ENCODE measurements at places on chromosomes 16 and 17. TPM values are rescaled to one million over a fixed set of nuclear protein-coding genes. Genes with fewer than 3 reads are reported as not detected.
A peak's percentile ranks its signal among the peaks of the same experiment; 100 is the strongest.

GRCh38 chr16:16021988-16022682 lies 72.7 kb downstream of the ABCC1 start:
- H3K4me3 ChIP-seq: no peak overlapping the region
- no peaks in the 10 kb centered on the region for H3K4me1 ChIP-seq
- peak; percentile 70 for DNase-seq
- no peaks in the 10 kb centered on the region for H3K27me3 ChIP-seq
- H3K27ac ChIP-seq: peak overlapping the region; percentile 37
- no peaks in the 10 kb centered on the region for H3K36me3 ChIP-seq

DNA sequence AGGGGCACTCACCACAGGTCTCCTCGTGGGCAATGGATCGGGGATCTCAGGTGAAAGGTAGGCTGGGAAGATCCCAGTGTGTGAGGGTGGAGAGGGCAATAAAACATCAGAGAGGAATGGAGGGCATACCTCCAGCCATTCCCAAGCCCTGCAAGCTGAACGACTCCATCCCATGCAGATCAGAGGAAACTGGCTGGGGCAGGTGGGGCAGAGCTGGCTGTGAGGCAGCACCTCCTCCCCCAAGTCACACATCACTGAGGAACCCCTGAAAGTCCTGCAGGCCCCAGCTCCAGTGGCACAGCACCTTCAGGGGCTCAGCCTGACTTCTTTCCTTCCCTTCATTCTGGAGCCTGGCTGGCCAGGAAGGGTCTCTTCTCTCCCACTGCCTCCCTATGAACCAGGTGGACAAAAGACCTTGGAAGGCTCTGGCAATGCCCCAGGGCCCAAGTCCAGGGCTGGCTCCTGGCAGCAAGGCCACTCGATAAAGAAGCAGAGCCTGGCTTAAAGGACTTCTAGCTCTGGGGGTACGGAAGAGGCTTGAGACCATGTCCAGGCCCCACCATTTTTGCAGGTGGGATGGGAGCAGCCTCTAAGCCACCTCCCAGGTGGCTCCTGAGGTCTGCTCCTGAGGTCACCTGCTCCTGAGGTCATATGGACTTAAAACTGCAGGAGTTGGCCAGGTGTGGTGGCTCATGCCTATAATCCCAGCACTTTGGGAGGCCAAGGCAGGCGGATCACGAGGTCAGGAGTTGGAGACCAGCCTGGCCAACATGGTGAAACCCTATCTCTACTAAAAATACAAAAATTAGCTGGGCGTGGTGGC lies 13.5 kb upstream of the TMEM208 start:
- DNase-seq: no peak
- H3K27me3 ChIP-seq: no peaks in the 10 kb centered on the region
- no peaks in the 10 kb centered on the region for H3K4me1 ChIP-seq
- no peak overlapping the region for H3K27ac ChIP-seq

- H3K27me3 ChIP-seq: no peaks in the 10 kb centered on the region
- H3K27ac ChIP-seq: no peak overlapping the region
- no peaks in the 10 kb centered on the region for H3K36me3 ChIP-seq
- no peak for DNase-seq
- no peaks in the 10 kb centered on the region for H3K4me1 ChIP-seq
These were observed 31.3 kb downstream of the CCDC42 start for GRCh38 chr17:8713315-8713714.

The C16orf95 gene
- 8.9 TPM for total RNA-seq

The RPRML gene
- not detected for total RNA-seq

The SLC2A4 gene
- total RNA-seq: 1.6 TPM

- H3K27ac ChIP-seq: no peak overlapping the region
- no peaks in the 10 kb centered on the region for H3K36me3 ChIP-seq
- H3K4me3 ChIP-seq: no peak overlapping the region
- no peak for DNase-seq
These were observed 154.4 kb upstream of the FOXF1 start for GRCh38 chr16:86355951-86356350.

- no peaks in the 10 kb centered on the region for H3K36me3 ChIP-seq
- no peak overlapping the region for H3K27ac ChIP-seq
- H3K4me1 ChIP-seq: no peaks in the 10 kb centered on the region
These were observed 83.4 kb downstream of the IRX5 start for GRCh38 chr16:55014022-55014421.

GRCh38 chr16:84746875-84747274 lies 47.1 kb downstream of the USP10 start:
- DNase-seq: no peak
- peaks cover 34% of the 10 kb centered on the region for H3K4me1 ChIP-seq
- H3K27ac ChIP-seq: no peak overlapping the region
- H3K4me3 ChIP-seq: no peak overlapping the region
- peaks cover 26% of the 10 kb centered on the region for H3K36me3 ChIP-seq

GRCh38 chr17:39627047-39627711 lies 427 bp downstream of the PPP1R1B start:
- no peak overlapping the region for H3K27ac ChIP-seq
- peaks cover 6% of the 10 kb centered on the region for H3K4me1 ChIP-seq

DNA sequence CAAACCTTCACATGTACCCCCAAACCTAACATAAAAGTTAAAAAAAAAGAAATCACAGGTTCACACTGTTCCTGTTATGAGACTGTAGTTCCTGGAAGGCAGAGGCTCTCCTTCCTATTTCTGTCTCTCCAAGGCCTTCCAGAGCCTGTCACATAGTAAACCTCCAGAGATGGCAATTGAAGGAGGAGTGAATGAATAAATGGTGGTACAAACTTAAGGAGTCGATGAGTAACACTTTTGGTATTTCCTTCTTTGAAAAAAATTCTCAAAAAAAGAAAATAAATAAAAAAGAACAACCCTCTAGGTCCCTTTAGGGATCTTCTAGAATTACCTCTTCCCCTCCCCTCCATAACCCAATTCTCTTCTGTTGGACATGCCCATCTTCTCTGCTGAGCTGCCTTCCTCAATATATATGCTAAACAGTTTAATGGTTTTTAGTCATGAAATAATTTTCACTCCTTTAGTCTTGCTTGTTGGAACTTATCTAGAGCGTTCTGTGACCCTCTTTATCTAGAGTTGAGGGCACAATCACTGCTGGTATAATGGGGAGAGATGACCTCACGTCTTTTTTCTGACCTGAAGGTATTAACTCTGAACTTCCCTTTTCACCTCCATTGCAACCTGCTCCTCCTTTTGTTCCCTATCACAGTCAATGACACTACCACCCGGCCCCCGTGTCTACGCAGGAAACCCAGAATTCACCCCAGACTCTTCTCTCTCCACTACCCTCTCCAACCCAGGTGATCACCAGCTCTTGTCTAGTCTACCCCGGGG lies 1.7 kb upstream of the TAF15 start:
- peaks cover 17% of the 10 kb centered on the region for H3K4me1 ChIP-seq
- H3K4me3 ChIP-seq: no peak overlapping the region
- H3K27me3 ChIP-seq: no peaks in the 10 kb centered on the region
- no peaks in the 10 kb centered on the region for H3K36me3 ChIP-seq
- H3K27ac ChIP-seq: peak overlapping the region; percentile 97

GRCh38 chr17:12709063-12709462 lies 43.4 kb downstream of the MYOCD start:
- no peak for DNase-seq
- no peaks in the 10 kb centered on the region for H3K4me1 ChIP-seq
- H3K36me3 ChIP-seq: no peaks in the 10 kb centered on the region
- no peak overlapping the region for H3K27ac ChIP-seq

The CACNG1 gene
- total RNA-seq: not detected

DNA sequence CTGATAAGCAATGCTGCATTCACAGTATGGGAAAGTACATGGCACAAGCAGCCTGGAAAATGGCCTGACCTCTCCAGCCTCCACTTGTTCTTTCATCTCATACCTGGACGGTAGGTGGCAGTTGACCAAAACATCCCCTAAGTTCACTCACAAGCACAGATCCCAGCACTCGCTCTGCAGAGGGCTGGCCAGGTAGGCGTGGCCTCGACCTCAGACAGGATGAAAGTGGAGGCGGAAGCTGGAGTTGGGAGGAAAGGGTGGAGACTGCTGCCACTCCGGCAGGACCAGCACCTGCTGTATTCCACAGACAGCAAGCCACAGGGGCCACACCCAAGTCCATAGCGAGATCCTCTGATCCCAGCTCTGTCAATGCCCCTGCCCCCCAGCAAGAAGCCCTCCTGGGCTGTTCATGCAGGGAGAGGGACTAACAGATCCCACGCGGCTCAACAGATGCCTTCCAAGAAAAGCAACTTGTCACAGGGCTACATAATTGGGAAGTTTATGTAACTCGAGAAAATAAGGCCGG lies 31.3 kb downstream of the ZCCHC14 start:
- peak; percentile 42 for DNase-seq
- H3K4me1 ChIP-seq: peaks cover 57% of the 10 kb centered on the region
- H3K4me3 ChIP-seq: no peak overlapping the region
- H3K27ac ChIP-seq: no peak overlapping the region
- no peaks in the 10 kb centered on the region for H3K27me3 ChIP-seq
- H3K36me3 ChIP-seq: peaks cover 13% of the 10 kb centered on the region

- no peaks in the 10 kb centered on the region for H3K36me3 ChIP-seq
- DNase-seq: peak; percentile 30
- H3K27ac ChIP-seq: no peak overlapping the region
- no peaks in the 10 kb centered on the region for H3K4me1 ChIP-seq
These were observed 12.8 kb downstream of the ITGAE start for GRCh38 chr17:3788200-3788599.

The SLC43A2 gene
- total RNA-seq: 0.06 TPM

The ADGRG3 gene
- total RNA-seq: not detected

The AOC3 gene
- total RNA-seq: 0.62 TPM

The CD79B gene
- 0.39 TPM for total RNA-seq

The MPV17L gene
- total RNA-seq: 6.3 TPM

DNA sequence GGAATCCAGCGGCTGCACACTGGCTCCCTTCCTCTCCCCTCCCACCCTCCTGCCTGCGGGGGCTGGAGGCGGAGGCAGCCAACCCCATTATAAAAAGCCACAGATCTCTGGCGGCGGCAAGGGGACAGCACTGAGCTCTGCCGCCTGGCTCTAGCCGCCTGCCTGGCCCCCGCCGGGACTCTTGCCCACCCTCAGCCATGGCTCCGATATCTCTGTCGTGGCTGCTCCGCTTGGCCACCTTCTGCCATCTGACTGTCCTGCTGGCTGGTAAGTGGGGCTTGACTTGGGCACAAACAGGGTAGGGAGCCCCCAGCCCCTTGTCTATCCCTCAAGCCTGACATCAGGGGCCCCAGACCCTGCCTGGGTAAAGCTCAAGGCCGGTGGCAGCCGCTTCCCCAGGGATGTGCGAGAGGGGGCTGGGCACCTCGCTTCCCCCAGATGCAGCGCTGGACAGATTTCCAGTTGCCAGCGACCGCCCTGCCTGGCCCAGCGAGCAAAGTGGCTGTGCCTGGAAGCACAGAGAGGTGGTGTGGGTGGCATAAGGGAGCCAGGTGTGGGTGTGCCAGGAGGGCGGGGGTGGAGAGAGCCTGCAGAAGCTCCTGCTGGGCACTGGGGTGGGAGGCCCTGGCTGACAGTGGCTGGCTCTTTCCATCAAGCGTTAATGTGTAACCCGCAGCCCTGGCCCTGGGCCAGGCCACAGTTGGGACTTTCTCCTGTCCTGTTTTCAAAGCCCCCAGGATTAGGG lies at the start of gene CX3CL1:
Gene CX3CL1, plus strand, starts transcription at position 119 of the 745 bp plus-strand sequence. Its CDS starts 79 bp downstream, at position 198.
- DNase-seq: peak; percentile 61
- H3K4me3 ChIP-seq: no peak within 1 kb of the TSS
- peaks cover 7% of the 10 kb centered on the region for H3K4me1 ChIP-seq
- no peak within 1 kb of the TSS for H3K27ac ChIP-seq
- H3K27me3 ChIP-seq: no peaks in the 10 kb centered on the region

The IKZF3 gene
- not detected for total RNA-seq

DNA sequence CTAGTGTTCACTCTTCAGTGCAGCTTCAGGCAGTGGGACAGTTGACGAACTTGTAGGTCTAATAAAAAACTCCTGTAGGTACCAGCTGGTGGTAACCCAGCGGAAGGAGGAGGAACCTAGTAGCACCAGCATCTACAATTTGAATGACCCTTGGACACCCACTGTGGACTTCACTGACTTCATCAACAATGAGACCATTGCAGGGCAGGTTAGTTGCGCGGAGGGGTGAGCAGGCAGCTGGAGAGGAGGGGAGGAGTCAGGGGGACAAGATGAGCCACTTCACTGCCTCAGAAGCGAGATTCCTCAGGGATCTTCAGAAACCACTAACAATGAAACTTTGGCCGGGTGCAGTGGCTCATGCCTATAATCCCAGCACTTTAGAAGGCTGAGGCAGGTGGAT lies 22.3 kb downstream of the AOC3 start:
- H3K36me3 ChIP-seq: no peaks in the 10 kb centered on the region
- no peak overlapping the region for H3K27ac ChIP-seq
- no peaks in the 10 kb centered on the region for H3K27me3 ChIP-seq
- no peak for DNase-seq
- H3K4me1 ChIP-seq: no peaks in the 10 kb centered on the region
- no peak overlapping the region for H3K4me3 ChIP-seq

DNA sequence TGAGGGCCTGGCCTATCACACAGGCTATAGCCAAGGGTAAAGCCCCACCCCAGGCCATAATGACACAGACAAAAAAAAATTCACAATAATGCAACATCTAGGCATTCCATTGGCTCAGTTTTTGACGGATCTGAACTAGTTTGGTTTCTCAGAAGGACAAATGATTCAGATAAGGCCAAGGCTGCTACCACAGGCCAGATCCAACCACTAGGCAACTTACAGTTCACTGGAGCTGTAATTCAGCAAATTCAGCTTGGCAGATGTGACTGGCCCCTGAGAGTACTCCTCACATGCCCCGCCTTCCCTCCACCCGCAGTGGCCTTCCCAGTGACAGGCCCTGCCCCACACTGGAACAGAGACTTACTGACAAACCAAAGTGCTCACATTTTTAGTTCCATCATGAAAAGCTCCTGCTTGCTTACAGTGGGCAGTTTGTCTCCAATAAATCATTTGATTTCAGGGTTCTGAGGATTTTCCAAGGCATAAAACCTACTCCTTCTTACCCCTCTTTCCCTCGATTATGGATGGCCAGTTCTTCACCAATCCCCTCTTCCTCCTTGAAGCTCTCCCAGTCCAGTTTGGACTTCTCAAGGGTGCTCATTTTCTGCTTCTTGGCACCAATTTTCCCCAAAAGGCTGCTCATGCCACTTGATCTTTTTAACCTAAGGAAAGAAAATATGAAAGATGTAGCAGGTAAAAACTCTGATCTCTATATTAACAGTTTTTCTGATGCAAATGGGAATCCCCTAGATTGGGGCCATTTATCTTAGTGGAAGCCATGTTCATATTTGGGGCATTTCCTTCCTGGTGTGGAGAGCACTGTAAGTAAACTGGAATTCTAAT lies 53.3 kb upstream of the BCAR1 start:
- DNase-seq: peak; percentile 77
- H3K27me3 ChIP-seq: no peaks in the 10 kb centered on the region
- H3K4me3 ChIP-seq: peak overlapping the region; percentile 8
- H3K27ac ChIP-seq: peak overlapping the region; percentile 94
